ENCODE measurements at places on chromosomes 16 and 17.

DNA sequence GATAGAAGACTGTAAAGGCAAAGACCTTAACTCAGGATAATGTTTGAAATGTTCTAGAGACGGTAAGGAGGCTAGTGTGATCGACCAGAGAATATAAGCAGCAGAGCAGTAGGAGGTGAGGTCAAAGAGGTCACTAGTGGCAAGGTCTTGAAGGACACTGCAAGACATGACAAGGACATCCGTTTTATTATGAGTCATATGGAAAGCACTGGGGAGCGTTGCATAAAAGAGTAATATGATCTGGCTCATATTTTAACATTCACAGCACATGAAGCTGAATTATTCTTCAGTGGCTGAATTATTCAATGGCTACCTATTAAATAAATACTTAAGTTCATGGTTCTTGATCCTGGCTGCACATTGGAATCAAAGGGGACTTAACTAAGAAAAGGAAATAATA lies 123.7 kb downstream of the SOX9 start:
- no peak for DNase-seq

DNA sequence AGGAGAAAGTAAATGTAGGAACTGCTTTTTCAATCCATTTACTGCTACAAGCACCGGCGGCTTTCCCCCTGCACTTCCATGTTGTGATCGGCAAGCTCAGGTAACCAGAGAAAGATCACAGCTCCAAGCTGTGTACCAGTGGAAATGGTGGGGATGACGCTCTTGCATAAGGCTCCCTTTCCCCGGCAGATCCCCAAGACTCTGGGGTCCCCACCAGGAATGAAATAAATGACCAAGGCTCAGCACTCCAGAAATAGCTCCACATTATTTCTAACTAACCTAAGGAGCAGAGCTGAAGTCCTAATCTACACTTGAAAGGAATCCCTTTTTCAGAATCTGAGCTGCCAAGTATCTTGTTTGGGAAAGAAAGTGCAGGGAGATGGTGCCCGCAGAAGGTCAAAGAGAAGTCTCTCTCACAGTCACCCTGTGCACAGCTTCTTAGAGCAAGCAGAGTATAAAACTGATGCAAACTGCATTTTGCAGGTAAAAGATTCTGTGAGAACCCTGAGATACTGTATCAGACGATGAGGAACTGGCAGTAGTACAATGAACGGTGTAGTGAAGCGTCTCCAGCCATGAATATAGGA lies 11.1 kb downstream of the GRB2 start:
- DNase-seq: no peak

- DNase-seq: peak; percentile 16
Measured at GRCh38 chr16:24088767-24089166, 167.4 kb upstream of the CACNG3 start.

- DNase-seq: no peak
Measured at GRCh38 chr16:11446566-11447119, 101.4 kb downstream of the RMI2 start.
